ENCODE measurements at places on chromosomes 1 and 21.

GRCh38 chr1:239763850-239764249 lies 327.8 kb upstream of the FMN2 start:
- no peak for DNase-seq

GRCh38 chr1:230250666-230251065 lies 175.5 kb downstream of the PGBD5 start:
- DNase-seq, result no peak

DNA sequence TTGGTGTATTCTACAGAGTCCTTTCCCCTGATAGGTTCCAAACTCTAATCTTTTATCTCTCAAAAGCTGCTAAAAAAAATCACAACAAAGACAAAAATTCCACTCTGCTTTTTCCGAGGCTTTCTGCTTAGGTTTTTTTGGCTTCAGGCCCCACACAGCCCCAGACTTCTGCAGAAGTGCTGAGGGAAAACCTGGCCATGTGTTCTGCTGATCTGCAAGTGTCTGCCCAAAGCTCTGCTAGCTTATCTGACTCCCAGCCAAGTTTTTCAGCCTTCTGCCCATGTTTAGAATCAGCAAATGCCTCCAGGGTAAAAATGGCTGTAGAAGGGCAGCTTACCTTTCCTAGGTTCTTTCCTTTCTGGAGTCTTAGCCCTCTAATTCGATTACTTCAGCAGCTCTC lies 28.4 kb downstream of the DISP3 start:
- DNase-seq, result peak; percentile 44

- DNase-seq, result no peak
Measured at GRCh38 chr1:185808631-185809030, 74.4 kb downstream of the HMCN1 start.

DNA sequence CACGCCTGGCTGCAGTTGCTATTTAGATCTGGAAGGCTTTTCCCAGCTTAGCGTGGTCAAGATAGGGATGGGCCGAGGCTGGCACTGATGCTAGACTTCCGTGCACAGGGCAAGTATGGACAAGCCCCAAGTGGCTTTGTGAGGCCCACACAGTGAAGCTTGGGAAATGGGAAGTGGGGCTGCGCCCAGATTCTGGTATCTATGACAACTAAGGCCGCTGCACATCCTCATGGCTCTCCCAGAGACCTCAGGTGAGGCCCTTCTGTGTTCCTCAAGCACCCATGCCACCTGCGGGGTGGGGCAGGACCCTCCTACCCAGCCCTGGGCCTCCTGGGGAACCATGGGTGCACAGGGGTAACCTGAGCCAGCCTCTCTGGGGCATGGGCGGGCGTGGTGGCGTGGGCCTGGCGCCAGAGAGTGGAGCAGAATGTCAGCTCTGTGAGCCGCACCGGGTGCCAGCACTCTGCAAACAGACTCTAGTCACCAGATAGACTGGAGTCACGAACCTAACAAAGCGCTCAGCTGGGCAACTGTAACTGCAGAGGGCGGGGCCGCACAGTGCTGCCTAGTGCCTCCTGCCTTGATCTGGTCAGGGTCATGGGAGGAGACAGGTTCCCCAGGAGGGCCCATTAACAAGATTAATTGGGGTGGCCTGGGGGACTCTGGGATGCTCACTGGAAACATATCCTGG lies 46.4 kb downstream of the ELF3 start:
- no peak for DNase-seq

DNA sequence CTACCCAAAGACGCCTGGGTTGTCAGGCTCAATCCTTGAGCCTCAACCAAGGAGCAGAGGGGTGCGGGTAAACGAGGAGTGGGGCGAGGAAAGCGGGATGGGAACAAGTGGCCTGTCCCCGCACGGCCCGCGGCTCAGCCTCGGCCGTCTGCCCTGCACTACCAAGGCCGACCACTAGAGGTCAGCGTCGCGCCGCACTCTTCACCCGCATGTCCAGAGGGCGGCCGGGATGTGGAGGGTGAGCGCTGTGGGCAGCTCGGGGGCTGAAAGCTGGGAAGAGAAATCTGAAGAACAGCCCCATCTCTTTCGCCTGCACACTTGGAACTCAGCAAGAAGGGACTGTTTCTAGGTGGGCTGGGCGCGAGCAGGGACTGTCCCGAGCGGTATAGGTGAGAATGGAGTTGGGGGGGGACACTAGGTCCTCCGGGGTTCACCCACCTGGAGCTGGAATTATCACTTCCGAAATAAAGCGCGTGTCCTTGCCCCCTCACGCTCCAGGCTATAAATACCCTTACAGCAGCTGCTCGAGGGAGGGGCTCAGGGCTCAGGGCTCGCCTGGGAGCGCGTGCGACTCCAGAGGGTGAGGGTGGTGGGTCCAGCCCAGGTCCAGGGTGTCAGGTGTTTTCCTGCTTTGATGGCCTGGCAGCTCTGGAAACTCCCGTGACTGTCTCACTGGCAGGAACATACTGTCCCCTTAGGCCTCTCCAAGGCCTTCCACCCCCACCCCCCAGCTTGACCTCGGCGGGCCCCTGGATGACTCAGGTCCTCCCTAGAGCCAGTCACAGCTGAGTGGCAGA lies 9.8 kb downstream of the SLC30A2 start:
- DNase-seq, result peak; percentile 36

GRCh38 chr1:204997591-204998355 lies 45.2 kb upstream of the CNTN2 start:
- DNase-seq, result no peak

DNA sequence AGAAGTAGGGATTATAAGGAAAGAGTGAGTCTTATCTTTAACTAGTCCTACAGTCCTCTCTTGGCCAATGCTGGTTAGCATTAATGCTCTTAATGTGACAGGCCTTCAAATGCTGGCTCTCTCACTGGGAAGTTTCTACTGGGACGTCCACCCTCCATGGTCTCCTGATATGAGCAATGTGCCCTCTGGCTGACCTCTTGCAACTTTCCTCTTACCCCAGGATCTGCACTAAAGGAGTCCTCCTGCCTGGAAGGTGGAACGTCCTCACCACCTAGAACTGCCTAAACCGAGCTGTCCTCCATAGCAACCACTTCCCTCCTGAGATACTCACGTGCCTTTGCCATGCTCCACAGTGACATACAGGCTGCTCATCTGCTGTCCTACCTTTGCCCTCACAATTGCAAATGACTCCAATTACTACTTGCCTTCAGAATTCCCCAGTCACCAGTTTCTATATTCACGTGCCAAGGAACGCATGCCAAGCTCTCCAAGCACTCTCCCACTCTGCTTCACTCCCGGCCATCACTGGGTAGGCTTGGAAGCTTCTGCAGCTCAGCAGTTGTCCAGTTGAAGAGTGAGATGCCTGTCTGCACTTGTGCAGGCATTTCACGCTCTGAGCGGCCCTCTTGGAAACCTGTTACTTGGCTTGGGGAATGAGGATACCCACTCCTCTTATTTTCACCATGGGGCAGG lies 404.7 kb downstream of the RRAGC start:
- no peak for DNase-seq

- peak; percentile 5 for DNase-seq
Measured at GRCh38 chr1:8818325-8818775, 910 bp upstream of the RERE start.

DNA sequence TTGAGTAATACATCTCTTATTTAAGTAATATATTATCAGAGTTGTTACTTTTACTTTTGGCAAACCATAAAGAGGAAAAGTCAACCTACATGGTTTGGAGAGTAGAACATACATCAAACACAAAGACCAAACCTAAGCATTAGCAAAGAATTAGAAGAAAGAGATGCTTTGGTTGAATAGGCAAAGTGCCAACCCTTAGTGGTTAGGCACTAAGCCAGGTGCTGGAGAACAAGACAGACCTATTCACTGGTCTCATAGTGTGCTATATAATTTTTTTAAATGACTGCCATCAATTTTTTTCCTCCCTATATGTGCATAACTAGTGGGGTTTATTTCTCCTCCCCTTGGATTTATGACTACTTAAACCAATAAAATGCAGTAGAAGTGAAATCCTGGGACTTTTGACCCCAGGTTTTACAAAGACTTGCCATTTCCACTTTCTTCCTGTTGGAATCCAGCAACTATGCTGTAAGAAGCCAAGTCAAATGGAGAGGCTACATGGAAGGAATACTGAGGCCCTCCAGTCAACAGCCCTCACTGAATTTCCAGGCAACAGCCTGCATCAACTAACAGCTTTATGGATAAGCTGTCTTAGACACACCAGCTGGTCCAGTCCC lies 69.8 kb upstream of the HAO2 start:
- DNase-seq, result no peak

DNA sequence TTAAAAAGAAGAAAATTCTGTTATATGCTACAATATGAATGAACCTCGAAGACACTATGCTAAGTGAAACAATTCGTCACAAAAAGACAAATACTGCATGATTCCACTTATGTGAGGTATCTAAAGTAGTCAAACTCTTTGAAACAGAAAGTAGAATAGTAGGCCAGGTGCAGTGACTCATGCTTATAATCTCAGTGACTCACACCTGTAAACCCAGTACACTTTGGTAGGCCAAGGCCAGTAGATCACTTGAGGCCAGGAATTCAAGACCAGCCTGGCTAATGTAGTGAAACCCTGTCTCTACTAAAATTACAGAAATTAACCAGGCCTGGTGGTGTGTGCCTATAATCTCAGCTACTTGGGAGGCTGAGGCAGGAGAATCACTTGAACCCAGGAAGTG lies 25.7 kb downstream of the EPHA10 start:
- DNase-seq, result no peak

DNA sequence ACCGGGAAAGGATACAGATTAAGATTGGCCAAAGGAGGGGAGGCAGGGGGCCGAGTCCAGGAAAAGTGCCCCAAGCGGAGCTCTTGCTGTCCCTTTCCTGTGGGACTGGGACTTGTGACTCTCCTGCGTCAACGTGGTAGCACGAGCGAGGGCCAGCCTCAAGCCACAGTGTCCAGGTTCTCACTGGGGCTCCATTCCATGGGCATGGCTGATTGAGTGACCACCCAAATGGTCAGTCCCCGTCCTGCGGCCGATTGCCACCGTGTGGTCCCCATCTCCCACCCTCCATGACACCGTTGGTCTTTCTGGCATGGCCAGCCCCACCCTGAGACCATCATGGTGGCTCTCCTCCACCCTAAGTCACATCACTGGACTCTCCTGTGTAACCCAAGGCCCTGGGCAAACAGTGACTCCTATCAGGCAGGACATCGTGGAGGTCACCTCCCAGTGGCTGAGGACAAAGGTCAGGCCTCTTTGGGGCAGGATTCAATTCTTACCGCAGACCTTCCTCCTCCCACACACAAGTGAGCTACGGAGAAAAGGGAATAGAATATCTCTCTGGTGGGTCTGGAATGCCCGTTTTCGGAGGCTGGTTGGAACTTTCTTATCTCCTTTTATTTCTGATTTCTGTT lies 8.9 kb upstream of the C1orf174 start:
- DNase-seq, result no peak

GRCh38 chr1:171969226-171969625 lies 127.9 kb downstream of the DNM3 start:
- DNase-seq, result no peak

GRCh38 chr1:152981146-152981871 lies 2.6 kb upstream of the SPRR1A start:
- DNase-seq, result no peak

DNA sequence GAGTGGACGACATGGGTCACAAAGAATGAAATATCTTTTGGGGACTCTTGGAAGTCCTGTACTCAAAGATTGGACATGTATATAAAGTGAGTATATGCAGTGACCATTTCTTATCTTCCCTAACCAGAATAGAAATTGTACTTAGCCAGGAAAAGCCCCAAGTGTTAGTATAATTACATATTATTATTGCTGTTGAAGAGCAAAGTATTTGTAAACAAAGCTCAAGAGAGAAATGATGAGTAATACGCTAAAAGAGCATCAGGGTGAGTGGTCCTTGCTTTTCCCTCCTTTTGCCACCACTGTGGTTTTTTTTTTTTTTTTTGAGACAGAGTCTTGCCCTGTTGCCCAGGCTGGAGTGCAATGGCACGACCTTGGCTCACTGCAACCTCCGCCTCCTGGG lies 6.4 kb upstream of the CGN start:
- no peak for DNase-seq

GRCh38 chr1:198234520-198235251 lies 77.9 kb downstream of the NEK7 start:
- no peak for DNase-seq

- DNase-seq, result peak; percentile 37
Measured at GRCh38 chr1:229117664-229118300, 153.1 kb upstream of the RAB4A start.

DNA sequence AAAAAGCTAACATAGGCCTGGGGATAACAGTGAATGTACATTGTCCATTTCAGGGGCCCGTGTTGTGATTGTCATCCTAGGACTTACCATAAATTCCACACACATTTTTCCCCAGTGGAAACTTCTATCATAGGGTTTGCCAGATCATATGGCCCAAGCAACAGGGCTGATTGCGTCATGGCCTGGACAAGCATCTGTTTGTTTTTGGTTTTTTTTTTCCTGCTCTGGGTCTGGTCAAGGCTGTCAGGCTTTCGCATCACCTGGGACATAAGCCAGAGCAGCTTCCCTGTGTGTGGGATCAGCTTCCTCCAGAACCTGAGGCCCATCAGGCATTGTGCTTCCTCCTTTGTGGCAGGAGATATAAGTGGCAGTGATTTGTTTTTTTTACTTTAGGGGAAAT lies 598.5 kb upstream of the USP24 start:
- no peak for DNase-seq

GRCh38 chr1:228287541-228288425 lies 79.9 kb downstream of the OBSCN start:
- no peak for DNase-seq

DNA sequence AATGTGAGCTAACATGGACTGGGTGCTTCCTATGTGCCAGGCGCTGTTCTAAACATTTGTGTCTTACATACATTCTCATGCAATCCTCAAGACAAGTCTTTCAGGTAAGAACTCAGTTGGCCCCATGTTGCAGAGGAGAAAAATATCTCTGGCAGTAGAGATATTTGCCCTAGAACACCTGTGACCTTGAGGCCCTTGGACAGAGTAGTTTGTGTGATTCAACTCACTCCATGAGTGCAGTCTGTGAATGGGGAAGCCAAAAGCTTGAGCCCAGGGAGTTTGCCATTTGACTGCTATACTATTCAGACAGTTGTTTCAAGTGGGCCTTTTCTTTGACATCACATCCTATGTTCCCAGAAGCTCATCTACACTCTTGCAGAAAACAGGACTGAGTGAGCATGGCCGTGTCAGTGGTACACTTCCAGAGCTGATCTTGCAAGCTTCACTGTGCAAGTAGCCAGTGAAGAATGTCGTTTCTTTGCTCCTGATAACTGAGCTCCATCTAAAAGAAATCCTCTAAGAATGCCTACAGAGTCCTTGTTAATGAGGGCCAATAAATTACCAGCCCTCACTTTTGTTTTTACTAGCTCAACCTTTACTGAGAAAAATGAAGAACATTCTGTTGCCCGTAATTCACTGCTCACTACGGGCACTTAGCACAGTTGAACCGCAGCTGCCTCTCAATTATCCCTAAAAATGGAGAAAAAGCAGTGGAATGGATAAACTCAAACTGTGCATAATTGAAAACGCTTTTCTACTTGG lies 98.7 kb upstream of the C8B start:
- no peak for DNase-seq

GRCh38 chr1:67831850-67832513 lies 1.3 kb downstream of the GNG12 start:
- no peak for DNase-seq

DNA sequence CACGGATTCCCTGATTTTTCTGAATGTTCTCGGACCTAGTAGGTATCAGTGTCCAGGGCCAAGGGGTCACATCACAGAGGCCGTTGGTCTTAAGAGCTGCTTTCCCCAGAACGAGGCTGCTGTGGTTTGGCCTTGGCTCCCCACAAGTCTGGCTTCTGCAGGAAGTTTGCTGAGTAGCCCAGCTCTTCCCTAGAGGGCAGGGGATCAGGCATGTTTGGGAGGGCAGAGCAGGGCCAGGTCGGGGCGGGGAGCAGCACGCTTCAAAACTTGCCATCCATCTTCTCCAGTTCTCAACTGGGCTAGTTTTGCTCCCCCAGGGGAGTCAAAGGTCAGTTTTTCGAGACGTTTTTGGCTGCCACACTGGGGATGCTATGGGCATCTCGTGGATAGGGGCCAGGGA lies 37.0 kb downstream of the MAN1C1 start:
- DNase-seq, result no peak
